ENCODE measurements at places on chromosomes 13 and 19.

- DNase-seq: no peak
Observed at GRCh38 chr13:34901572-34901971, 40.5 kb upstream of the NBEA start.

GRCh38 chr19:31340042-31341025 is 8.9 kb downstream of the TSHZ3 start:
- DNase-seq: no peak

DNA sequence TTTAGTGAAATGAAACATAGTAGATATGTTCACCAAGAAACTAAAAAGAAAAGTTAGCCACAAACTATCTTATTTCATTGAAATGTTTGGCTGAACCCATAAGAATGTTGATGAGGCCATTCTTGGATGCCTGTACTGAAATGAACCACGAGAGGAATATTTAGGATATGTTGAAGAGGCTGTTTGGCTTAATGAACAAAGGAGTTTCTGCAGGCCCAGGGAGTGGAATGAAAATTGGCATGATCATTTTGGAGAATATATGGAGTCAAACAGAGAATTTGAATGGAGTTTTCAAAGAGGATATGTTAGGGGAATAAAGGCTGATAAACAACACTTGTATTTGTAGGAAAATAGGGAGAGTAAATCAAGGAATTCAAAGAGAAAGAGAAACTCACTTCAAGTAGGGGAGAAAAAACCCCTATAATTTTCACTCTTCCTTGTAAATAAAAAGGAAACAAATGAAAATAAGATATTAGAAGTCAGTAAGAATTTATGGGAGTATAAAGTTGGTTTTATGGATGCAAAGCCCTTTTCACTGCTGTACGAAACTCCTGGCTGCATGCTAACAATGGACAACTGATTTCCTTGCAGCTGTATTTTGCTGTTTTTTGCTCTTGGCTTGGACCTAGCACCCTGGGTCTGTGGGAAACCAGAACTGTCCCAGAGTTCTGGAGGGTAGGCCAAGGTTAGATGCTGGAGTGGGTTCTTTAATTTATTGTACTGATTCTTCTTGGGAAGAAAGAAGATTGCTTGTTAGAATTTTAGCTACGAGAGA is 36.5 kb downstream of the KL start:
- no peak for DNase-seq

DNA sequence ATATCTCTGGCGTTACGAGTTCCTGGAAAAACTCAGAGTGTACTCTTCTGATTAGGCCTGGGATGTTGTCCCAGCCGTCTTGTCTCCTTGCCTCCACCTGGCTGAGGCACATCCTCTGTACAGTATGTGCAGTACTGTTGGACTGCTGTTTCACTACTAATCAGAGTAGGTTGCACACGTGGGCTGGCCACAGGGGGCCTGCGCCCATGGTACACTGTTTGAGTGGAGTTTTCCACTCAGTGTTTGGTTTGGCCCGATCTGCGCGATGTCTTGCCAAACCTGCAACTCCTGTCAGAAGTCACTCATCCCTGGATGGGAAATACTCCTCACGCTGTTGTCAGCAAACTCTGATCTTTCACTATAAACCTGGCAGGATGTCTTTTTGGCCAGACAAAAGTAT is 189.6 kb upstream of the CSNK1A1L start:
- DNase-seq: no peak

DNA sequence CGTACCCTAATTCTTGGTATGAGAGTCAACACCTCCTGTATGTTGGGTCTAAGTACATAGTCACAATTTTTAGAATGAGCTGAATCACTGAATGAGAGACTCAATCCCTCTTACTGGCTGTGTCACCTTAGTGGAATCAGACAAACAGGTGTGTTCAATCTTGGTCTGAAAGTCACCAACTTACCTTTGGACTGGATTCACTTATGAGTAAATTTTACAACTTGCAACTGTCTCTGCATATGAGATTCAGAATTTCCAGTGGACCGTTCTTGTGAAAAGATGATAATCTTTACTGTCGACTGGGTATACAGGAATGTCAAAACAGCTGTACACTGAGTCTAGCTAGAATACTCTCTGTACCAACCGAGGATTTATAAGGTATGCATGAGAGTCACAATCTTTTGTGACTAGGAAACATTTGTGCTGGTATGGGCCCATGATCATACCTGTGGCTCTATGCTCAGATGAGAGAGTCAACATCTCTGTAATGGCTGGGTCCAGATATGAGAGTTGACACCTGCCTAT is 5.9 kb upstream of the ZNF91 start:
- DNase-seq: no peak

- DNase-seq: no peak
Observed at GRCh38 chr13:20658451-20659040, 45.0 kb upstream of the IL17D start.

GRCh38 chr13:97224544-97225300 is 2.6 kb downstream of the MBNL2 start:
- peak; percentile 37 for DNase-seq

- no peak for DNase-seq
Observed at GRCh38 chr13:60974296-60974695, 441.4 kb downstream of the PCDH20 start.

- no peak for DNase-seq
Observed at GRCh38 chr19:13935765-13936510, 2.3 kb downstream of the PODNL1 start.

- no peak for DNase-seq
Observed at GRCh38 chr19:18735752-18736151, 52.3 kb downstream of the CRTC1 start.

- no peak for DNase-seq
Observed at GRCh38 chr13:92074658-92075057, 676.2 kb downstream of the GPC5 start.

DNA sequence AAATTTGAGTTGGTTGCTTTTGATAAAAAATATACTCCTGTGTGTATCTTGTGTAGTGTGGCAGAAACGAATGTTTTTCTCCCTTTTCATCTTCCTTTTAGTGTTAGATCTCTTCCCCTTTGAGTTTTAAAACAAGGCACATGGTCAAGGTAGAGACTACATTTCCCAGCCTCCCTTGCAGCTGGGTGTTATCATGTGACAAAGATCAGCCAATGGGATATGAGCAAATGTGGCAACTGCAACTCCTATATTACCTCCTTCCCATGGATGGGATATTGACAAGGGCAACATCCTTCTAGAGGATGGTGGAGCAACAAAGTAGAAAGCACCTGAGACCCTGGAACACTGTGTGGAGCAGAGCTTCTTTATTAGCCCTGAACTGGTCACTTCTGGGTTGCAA is 42.4 kb downstream of the ADGRE3 start:
- DNase-seq: peak; percentile 10

DNA sequence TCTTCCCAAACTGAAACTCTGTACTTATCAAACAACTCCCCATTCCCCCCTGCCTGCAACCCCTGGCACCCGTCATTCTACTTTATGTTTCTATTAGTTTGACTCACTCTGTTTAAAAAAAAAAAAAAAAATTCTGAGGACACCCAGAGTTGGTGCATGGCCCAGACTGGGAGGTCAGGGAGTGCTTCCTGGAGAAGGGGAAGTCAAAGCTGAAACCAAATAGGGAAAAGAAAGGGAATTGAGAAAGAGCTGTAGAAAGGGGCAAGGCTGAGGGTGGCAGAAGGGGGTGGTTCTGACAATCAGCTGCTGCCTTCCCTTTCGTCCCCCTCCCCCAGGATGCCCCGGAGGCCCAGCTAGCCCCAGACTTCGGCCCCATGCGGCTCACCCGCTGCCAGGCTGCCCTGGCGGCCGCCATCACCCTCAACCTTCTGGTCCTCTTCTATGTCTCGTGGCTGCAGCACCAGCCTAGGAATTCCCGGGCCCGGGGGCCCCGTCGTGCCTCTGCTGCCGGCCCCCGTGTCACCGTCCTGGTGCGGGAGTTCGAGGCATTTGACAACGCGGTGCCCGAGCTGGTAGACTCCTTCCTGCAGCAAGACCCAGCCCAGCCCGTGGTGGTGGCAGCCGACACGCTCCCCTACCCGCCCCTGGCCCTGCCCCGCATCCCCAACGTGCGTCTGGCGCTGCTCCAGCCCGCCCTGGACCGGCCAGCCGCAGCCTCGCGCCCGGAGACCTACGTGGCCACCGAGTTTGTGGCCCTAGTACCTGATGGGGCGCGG is 9.0 kb upstream of the STRN4 start:
- DNase-seq: no peak

GRCh38 chr19:1855040-1855827 is 7.0 kb upstream of the REXO1 start:
- DNase-seq: no peak

DNA sequence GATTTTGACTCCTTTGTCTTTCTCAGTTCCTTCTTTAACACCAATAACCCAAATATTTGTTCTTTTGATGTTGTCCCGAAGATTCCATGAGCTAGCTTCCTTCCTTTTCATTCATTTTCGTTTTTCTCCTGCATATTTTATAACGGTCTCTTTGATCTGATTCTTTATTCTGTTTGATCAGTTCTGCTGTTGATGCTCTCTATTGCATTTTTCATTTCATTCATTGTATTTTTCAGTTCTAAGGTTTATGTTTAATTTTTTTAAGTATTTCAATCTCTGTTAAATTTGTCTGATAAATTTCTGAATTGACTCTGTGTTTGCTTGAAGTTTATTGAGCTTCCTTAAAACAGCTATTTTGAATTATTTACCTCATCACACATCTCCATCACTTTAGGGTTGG is 68.4 kb upstream of the LRCH1 start:
- DNase-seq: no peak

DNA sequence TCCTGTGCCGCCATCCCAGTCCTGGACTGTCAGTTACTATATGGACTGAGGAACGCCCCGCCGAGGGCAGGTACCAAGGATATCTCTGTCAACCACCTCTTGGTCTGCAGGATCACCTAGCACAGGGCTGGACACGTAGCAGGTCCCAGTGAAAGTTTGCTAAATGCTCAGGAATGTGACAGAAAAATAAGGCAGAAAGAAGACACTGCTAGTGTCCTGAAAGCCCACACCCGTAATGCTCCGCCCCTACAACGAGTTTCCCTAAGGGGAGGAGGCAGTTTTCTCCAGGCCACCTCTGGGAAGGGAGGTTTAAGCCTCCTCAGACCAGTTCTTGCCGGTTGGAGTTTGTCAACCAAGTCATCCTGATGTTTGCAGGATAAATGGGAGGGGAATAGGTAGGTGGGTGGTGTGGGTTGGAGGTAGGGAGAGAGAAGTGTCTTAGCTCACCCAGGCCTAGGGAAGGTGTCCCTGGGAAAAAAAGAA is 1.7 kb upstream of the SERTAD3 start:
- DNase-seq: no peak

GRCh38 chr13:61415749-61416148 is at the start of gene PCDH20:
Gene PCDH20 (minus strand): TSS chr13:61415849. CDS start chr13:61415158, 691 bp downstream.
- DNase-seq: no peak

GRCh38 chr19:10566658-10567410 is 1.0 kb upstream of the KRI1 start:
- DNase-seq: no peak

DNA sequence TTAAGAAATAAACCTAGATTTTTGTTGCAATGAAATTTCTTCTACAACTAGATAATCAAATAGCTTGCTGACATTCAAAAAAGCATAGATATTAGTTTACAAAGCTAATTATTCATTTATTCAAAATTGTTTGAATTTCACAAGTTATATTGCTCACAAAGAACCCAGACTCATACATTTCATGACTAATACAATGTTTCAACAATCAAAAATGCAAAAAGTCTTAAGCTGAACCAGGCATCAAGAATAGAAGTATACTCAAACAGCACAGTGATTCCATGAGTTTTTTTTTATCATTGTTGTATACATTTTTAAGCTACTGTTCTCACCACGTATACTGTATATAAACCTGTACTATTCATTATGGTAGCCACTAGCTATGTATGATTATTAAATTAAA is 51.0 kb downstream of the DIAPH3 start:
- no peak for DNase-seq

GRCh38 chr13:98749501-98749900 is 3.0 kb downstream of the SLC15A1 start:
- DNase-seq: no peak

DNA sequence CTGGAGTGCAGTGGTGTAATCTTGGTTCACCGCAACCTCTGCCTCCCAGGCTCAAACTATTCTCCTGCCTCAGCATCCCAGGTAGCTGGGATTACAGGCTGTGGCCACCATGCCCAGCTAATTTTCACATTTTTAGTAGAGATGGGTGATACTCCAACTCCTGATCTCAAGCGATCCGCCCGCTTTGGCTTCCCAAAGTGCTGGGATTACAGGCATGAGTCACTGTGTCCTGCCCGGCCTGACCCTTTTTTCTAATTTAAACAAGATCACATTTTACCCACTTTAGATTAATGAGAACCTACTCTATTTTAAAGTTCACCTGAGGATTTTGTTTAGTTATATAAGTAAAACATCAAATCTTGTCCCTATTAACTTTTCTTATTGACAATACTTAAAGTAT is 91.8 kb upstream of the POSTN start:
- DNase-seq: no peak

GRCh38 chr13:106286811-106287210 is 248.7 kb downstream of the EFNB2 start:
- DNase-seq: no peak

DNA sequence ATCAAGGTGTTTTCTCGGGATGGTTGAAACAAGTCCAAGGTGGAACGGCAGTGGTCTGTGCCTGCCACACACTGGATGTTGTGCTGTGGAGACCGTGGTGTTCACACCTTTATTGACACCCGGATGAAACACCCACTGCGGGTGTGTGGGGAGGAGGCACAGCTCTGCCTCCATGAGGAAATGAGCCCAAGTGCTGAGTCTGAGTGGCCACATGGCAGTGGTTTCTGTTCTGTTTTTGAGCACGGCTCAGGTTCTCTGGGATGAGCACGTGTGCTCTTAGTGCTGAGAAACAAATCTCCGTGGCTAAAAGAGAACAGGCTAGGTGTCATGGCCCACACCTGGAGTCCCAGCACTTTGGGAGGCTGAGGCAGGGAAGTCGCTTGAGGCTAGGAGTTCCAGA is 29.5 kb downstream of the UPF1 start:
- DNase-seq: no peak

DNA sequence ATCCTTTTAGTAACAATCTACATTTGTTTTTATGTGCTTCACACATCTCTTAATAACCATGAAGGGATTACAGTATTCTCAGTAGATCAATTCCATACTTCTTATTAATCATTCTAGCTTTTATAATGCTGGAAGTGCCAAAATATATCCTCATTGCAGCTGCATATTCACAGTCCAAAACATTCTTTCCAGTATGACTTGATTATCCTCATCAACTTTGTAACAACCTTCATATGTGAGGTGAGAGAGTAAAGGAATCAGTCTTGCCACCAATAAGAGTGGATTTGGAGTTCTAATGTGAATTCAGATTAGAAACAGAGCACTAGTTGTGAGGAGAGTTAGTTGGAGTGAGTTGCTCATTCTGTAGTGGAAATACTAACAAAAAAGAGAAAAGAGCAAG is 208.0 kb upstream of the SPRY2 start:
- DNase-seq: no peak

GRCh38 chr13:57346786-57347185 is 179.8 kb downstream of the PRR20E start:
- no peak for DNase-seq

- no peak for DNase-seq
Observed at GRCh38 chr19:2084993-2085720, 11.0 kb downstream of the MOB3A start.

- DNase-seq: no peak
Observed at GRCh38 chr19:1896508-1896907, 8.7 kb upstream of the ADAT3 start.

GRCh38 chr19:47435196-47435595 is 15.9 kb upstream of the MEIS3 start:
- no peak for DNase-seq

GRCh38 chr13:106709522-106709921 is 141.6 kb upstream of the ARGLU1 start:
- DNase-seq: no peak
